Tracheal epithelial cell (primary cell): ENCODE measurements at places on chromosomes 5 and 9. TPM values are rescaled to one million over a fixed set of nuclear protein-coding genes. Genes with fewer than 3 reads are reported as not detected.

Gene CDH9
- total RNA-seq = not detected in 2 replicates

Gene PCDHB16
- under 0.01 TPM in 1 of 2 replicates, not detected in the other for total RNA-seq

Gene ECM2
- total RNA-seq = 1.1 and 1.4 TPM in 2 replicates

Gene GADD45G
- 0.64 TPM in 1 of 2 replicates, not detected in the other for total RNA-seq

Gene PTPA
- total RNA-seq = 48.4 and 81.4 TPM in 2 replicates

Gene SLC12A2
- total RNA-seq = 18.1 and 20.5 TPM in 2 replicates
